ENCODE measurements at places on chromosomes 4 and X. TPM values are rescaled to one million over a fixed set of nuclear protein-coding genes. Genes with fewer than 3 reads are reported as not detected.

Gene PF4V1
- total RNA-seq, result not detected

Gene TMEM271
- total RNA-seq, result not detected

Gene VSIG1
- 0.83 TPM for total RNA-seq

Gene ADRA2C
- 0.50 TPM for total RNA-seq

Gene HOPX
- not detected for total RNA-seq

Gene MAGEE2
- total RNA-seq, result not detected

Gene CDKL5
- 8.3 TPM for total RNA-seq

Gene RPS6KA6
- total RNA-seq, result 9.0 TPM
